Natural killer cell (primary cell): ENCODE measurements at places on chromosomes 4 and X.

DNA sequence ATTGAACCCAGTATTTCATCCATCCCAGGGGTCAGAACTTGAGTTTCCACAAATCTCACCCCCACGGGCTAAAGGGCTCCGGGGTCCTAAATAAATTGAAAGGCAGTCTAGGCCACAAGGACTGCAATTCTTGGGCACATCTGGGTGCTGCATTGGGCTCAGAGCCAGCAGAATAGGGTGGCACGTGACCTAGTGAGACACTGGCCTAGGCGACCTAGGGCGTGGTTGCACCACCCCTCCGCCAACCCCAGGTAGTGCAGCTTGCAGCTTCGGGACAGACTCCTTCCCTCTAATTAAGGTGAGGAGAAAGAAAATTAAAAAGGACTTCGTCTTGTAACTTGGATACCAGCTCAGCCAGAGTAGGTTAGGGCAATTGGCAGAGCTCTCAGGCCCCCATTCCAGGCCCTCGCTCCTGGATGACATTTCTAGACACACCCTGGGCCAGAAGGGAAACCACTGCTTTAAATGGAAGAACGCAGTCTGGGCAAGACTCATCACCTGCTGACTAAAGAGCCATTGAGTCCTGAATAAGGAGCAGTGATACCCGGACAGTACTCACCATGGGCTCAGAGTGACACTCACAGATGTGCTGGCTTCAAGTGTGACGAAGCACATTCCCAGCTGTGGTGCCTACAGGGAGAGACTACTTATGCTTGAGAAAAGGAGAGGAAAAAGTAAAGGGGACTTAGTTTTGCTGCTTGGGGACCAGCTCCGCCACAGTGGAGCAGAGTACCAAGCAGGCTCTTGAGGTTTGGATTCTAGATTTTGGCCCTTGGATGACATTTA, 735.4 kb downstream of the FSTL5 start:
- DNase-seq = no peak
- H3K4me3 ChIP-seq = no peak overlapping the region
- no peak overlapping the region for H3K27ac ChIP-seq
- H3K27me3 ChIP-seq = no peaks in the 10 kb centered on the region
- H3K4me1 ChIP-seq = no peaks in the 10 kb centered on the region

DNA sequence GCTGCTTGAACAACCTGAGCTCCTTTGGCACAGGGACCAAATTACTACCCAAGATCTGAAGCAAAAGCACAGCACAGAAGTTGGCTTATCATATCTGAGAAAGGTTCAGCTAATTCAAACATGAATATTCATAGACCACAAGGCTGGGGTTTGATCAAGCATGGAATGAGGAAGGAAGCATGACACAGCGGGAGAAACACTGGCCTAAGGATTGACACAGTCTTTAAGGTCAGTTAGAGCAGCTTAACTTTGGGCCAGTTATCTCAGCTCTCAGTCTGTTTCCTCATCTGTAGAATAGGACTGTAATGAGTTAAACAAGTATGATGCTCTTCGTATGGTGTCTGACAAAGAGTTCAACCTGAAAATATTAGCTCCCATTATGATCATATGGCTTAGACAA, 88.5 kb upstream of the CBR4 start:
- no peaks in the 10 kb centered on the region for H3K27me3 ChIP-seq
- no peak for DNase-seq
- peaks cover 2% of the 10 kb centered on the region for H3K4me1 ChIP-seq
- H3K27ac ChIP-seq = no peak overlapping the region
- no peaks in the 10 kb centered on the region for H3K36me3 ChIP-seq

DNA sequence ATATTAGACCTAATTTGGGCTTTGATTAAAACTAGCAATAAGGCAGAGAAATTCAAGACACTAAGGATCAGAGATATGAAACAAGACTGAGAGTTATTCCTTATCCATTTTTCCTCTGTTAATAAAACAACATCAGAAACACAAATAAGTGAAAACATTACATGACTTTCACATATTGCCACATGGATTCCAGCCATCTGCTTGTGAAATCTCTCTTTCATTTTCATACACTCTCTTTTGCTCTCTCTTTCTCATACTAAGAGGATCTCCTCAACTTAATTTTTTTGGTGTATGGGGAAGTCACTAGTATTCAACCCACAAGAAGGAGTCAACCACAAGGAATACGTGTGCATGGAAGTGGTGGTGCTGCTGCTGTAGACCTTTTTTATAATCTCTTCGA, 183.0 kb downstream of the LDB2 start:
- no peak for DNase-seq
- H3K4me1 ChIP-seq = no peaks in the 10 kb centered on the region
- no peaks in the 10 kb centered on the region for H3K36me3 ChIP-seq
- H3K4me3 ChIP-seq = no peak overlapping the region

- no peaks in the 10 kb centered on the region for H3K36me3 ChIP-seq
- H3K4me1 ChIP-seq = no peaks in the 10 kb centered on the region
- H3K27me3 ChIP-seq = no peaks in the 10 kb centered on the region
- H3K4me3 ChIP-seq = no peak overlapping the region
- no peak for DNase-seq
Observed at GRCh38 chrX:31819455-31819854, 747.6 kb upstream of the FTHL17 start.

- DNase-seq = no peak
- H3K27me3 ChIP-seq = no peaks in the 10 kb centered on the region
- H3K27ac ChIP-seq = no peak overlapping the region
Observed at GRCh38 chrX:46770000-46770816, 11.3 kb upstream of the SLC9A7 start.

- H3K36me3 ChIP-seq = no peaks in the 10 kb centered on the region
- no peaks in the 10 kb centered on the region for H3K4me1 ChIP-seq
- no peak overlapping the region for H3K4me3 ChIP-seq
- no peak overlapping the region for H3K27ac ChIP-seq
Observed at GRCh38 chrX:11664211-11665167, 1.2 kb downstream of the ARHGAP6 start.
